Stimulated activated CD8-positive, alpha-beta memory T cell treated with anti-CD3 and anti-CD28 coated beads, Interleukin-4, amount 100 ng/mL, for 1 hour (primary cell): ENCODE measurements at places on chromosomes 7 and 10.

DNA sequence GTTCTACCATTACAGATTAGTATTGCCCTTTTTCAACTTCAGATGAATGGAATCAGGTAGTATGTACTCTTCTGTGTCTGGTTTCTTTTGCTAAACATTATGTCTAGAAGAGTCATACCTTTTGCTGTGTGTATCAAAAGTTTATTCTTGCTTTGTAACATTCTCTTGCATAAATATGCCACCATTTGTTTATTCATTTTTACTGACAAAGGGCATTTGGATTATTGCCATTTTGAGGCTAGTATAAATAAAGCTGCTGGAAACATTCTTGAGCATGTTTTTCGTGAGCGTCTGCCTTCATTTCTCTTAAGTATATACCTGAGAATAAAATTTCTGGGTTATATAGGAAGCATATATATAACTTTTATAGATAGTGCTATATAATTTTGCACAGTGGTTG is 121.7 kb upstream of the CSTF2T start:
- DNase-seq = no peak

DNA sequence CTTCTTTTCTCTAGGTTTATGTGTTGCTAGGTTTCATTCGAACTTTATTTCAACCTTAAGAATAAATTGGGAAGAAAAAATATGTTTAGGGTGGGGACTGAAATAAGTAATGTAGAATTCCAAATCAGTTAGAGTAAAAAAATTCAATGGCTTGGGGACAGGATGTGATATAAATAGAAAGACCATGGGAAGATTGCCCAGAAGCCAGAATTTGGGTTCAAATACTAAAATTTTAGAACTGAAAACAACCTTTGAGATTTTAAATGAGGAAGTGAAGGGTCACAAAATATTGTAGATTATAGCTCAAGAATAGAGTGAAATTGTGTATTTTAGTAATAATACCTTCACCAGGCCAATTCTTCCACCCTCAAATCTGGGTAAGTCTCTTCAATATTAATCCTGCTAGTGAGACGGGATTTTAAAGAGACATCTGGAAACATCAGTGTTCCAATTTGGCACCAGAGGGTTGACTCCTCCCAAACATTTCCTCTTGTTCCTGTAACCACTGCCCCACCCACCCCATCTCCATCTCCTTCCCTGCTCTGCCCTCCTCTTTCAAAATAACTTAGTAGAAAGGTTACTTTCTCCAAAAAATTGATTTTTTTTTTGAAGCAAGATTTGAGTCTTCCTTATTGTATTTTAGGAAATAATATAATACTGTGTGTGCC is 51.3 kb upstream of the FAM3C start:
- DNase-seq = no peak

DNA sequence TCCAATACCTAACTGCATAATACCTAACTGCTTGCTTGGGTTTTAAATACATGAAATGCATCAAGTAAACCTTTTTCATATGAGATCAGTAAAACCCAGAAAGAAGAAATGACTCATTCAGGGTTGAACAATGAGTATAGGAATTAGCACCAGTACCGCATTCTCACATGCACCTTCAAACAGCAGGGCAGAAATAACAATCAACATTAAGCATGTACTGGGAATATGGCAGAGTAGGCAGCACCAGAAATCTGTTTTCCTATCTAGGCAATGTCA is 850.3 kb upstream of the SORCS1 start:
- no peak for DNase-seq

DNA sequence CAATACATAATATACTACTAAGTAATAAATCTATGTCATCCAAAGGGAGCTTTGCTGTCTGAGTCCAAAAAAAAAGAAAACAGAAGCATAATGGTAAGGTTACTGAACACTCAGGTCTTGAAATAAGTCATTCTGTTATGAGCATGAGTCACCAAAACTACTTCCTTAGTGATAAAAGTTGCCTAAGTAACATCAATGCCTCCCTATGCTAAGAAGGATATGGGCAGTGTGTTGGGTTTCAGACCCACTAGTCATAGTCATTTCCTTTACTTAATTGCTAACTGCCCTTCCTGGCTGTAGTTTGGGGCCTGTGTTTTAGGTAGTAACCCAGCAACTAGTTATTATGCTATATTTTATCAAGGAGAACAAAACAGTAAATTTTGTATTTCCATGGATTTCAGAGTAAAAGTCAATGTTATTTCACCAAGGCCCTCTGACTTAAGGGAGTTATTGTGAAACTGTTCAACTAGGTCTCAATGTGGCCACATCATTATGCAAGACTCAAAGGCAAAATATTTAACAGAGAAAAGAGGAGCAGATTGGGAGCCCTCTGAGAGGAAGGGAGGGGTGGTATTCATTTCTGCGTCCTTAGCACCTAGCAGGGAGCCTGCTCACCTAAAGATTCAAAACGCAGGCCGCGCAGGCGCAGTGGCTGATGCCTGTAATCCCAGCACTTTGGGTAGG is 11.7 kb upstream of the VIM start:
- DNase-seq = no peak

DNA sequence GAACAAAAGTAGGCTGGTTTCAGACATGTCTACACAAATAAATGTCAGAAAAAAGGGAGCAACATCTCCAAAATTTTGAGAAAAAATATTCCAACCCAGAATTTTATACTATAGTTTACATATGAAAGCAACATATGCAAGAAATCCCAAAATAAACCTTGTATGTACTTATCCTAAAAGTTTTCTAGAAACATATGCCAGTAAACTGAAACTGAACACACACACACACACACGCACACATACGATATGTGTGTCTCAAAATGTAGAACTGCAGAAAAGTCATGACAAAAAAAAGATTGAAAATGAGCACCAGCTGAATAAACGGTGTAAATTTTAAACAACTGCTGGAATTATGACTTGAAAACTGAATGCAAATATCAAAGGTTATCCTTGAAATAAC is 81.0 kb downstream of the VPS41 start:
- DNase-seq = no peak
